ENCODE measurements at places on chromosomes 2 and 18.

DNA sequence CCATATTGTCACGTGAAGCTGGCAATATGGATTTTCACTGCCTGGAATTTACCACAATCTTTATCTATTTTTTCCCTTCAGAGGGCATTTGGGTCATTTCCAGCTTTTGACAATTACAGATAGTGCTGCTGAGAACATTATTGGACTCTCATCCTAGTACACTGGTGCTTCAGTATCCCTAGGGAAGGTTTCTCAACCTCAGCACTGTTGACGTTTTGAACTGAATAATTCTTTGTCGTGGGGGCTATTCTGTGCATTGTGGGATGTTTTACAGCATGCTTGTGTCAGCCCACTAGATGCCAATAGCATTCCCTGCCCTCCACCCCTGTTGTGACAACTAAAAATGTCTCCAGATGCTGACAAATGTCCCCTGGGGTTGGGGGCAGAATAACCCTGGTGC is 185.7 kb downstream of the TPGS2 start:
- DNase-seq, result no peak

- no peak for DNase-seq
Observed at GRCh38 chr18:9410515-9410914, 64.8 kb upstream of the RALBP1 start.

GRCh38 chr2:99831772-99832171 is 310.6 kb downstream of the AFF3 start:
- DNase-seq, result no peak

- no peak for DNase-seq
Observed at GRCh38 chr18:60182223-60182622, 190.4 kb downstream of the MC4R start.

DNA sequence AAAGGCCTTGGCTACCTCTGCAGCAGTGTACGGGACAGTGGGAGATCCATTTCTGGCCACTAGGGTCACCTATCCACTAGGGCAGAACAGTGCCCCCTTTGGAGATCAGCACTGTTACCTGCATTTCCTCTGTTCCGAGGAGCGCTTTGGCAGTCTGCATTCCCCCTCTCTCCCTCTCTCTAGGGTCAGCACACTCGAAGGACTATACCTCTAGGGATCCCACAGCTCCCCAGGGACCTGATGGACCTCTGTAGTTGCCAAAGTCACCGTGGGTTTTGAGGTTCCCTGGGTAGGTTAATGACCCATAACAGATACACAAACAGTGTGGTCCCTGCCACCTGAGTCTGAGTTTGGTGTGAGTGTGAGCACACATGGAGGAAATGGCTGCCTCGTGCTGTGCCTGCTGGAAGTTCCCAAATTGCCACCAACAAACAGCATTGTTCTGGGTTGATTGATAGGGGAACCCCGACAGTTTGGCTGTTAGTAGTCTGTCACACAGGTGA is 99.8 kb upstream of the VWC2L start:
- DNase-seq, result no peak

DNA sequence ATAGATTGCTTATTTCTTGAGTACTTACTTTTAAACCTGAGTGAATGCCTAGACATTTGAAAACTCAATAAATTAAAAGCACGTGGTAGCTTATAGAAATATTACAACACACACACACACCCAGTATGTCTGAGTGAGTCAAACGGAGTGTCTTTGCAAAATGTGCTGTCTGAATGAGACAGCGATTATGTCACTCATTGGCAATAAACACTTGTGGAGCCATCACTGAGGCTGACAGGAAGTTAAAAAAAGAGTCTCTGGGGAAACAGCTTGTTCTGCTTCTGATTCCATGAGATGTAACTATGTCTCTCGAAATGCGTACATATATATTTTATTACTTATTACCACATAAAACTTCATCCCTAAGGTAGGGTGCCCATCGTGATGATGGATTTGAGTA is 22.3 kb upstream of the VPS4B start:
- peak; percentile 70 for DNase-seq

Measured in lower leg skin (tissue), 4 donors.